MV-4-11 (cell line): ENCODE measurements at places on chromosomes 4 and X.

DNA sequence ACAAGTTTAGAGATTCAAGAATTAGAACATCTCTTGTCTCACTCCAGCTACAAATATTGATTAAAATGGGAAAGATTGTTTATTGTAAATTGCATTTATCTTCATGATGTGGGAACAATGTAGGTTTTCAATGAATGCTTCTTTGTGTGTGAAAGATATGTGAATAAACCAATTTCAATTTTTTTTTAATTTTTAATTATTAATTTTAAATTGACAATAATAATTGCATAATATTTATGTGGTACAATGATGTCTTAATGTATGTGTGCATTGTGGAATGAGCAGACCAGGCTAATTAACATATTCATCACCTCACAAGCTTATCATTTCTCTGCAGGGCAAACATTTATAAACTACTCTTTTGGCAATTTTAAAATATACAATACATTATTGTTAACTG lies 281.1 kb downstream of the RAPGEF2 start:
- DNase-seq, result no peak

DNA sequence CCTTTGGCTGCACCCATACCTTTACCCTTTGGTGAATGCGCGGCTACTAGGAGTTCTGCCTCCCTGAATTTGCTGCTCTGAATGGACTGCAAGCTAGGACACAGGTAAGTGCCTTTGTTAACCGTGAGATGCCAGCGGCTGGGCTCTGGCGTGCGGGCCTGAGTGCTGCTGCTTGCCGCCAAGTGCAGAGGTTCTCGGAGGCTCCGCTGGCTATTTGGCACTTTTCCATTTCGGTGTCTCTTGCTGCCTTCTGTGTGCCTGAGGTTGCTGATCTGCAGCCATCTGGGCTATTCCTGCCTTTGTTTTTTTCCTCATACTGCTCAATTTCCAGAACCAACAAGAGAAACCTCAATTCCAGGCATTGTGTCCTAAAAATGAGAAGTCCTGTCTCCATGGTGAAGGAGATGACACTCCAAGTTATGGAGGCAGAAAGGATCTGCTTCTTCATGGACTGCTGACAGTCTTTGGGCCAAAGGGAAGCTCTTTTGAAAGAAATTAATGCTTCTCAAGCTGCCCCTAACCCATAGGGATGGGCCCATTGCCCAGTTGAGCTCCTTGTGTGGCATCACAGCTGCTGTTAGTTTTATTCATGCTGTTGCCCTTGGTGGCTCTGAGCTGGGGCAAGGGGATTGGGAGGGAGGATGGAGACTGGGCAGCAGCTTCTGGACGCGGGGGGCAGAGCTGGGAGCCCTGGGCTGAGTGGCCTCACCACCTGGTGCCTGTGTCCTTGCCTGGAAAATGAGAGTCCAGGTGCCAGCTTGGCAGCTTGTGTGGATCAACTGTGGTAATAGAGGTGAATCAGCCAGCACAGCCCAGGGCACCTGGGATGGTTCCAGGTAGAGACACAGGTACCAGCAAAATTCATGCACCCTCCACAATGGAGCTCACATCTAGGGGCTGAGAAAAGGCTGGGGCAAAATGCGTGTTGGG lies 3.8 kb upstream of the TBC1D14 start:
- no peak for DNase-seq

DNA sequence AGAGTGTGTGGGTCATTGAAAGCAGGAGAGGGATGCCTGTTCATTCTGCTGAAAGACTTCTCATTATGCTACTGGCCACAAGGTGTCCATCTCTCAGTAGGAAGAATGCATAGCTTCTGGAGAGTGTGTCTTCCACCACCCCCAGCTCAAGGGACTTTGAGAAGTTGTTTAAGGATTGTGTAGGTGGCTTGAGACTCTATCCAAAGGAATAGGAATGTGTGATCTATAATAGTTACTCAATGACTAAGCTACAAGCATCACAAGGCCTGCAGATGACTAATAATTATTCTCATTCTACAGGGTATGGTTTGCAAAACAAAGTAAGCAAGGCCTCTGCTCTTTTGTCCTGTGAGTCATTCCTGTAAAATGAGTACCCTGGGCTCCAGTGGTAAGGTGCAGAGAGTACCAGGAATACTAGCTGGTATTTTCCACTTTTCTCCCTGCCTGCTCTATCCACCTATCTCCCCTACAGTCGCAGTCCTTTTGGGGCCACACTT lies 279.8 kb upstream of the BOD1L1 start:
- DNase-seq, result no peak

- DNase-seq, result no peak
Measured at GRCh38 chrX:16827225-16827624, 41.0 kb downstream of the TXLNG start.

GRCh38 chr4:162681212-162681611 lies 485.5 kb downstream of the NAF1 start:
- DNase-seq, result no peak
